ENCODE measurements at places on chromosomes 5 and 9.

DNA sequence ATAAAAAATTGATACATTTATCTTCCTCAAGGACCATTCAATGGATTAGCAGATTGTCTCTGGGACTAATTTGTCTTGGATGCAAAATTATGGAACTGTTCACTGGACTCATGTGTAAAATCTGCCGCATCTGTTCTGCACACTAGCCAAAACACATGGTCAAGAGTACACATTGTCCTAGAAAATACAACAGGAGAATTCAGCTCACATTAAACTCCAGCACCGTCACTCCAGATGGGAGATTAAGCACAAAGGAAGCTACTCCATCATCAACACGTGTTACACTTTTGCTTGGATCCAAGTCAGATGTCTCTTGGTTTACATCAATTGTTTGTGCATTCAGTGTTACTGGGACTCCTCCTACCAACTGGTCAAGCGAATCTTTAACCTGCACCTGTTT, 28.8 kb downstream of the C5 start:
- no peaks in the 10 kb centered on the region for H3K27me3 ChIP-seq
- no peak overlapping the region for H3K27ac ChIP-seq
- no peaks in the 10 kb centered on the region for H3K4me1 ChIP-seq
- no peaks in the 10 kb centered on the region for H3K36me3 ChIP-seq

GRCh38 chr9:113630386-113631136, 167.0 kb downstream of the RGS3 start:
- H3K4me3 ChIP-seq: no peak overlapping the region
- H3K27me3 ChIP-seq: no peaks in the 10 kb centered on the region
- no peaks in the 10 kb centered on the region for H3K36me3 ChIP-seq
- no peak overlapping the region for H3K27ac ChIP-seq

GRCh38 chr5:96563816-96564215, 98.4 kb upstream of the CAST start:
- no peaks in the 10 kb centered on the region for H3K36me3 ChIP-seq
- no peaks in the 10 kb centered on the region for H3K4me1 ChIP-seq
- no peak overlapping the region for H3K4me3 ChIP-seq

DNA sequence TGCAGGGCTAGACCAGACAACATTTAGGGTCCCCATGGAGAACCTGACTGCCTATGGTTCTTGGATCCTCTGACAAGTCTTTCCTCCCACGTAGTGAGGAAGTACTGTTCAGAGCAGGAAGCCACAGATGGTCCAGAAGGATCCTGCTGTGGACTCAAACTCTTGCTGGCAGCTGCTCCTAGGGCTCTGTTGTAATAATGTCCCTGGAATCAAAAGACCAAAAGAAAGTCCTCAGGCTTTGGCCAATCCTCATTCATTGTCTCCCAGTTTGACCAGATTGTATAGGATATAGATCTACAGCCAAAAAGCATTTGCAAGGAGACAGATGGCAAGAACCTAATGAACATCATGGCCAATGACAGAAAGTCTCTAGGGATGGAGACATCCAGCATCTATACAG, 53.9 kb downstream of the SEMA6A start:
- H3K27ac ChIP-seq: no peak overlapping the region
- DNase-seq: no peak
- no peak overlapping the region for H3K4me3 ChIP-seq
- no peaks in the 10 kb centered on the region for H3K36me3 ChIP-seq
- H3K27me3 ChIP-seq: no peaks in the 10 kb centered on the region

DNA sequence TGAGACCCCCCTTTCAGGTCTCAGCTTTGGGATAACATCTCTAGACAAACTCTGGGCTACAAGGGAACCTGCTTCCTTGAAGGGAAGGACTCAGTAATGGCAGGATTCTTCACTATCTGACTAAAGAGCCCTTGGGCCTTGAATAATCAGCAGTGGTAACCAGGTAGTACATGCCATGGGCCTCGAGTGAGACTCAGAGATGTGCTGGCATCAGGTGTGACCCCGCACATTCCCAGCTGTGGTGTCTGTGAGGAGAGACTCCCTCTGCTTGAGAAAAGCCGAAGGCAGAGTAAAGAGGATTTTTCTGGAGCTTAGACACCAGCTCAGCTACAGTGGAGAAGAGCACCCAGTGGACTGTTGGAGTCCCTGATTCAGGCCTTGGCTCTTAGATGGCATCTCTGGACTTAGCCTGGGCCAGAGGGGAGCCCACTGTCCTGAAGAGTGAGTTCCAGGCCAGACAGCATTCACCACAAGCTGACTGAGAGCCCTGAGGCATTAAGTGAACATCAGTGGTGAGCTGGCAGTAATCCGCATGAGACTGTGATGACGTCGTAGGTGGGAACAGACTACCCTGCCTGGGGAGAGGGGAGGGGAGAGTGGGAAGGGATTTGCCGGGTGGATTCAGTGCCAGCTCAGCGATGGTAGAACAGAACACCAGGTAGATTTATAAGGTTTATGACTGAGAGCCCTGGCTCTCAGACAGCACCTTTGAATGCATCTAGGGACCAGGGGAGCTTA, 5.3 kb upstream of the ZNF782 start:
- no peaks in the 10 kb centered on the region for H3K36me3 ChIP-seq
- H3K27me3 ChIP-seq: no peaks in the 10 kb centered on the region
- peaks cover 22% of the 10 kb centered on the region for H3K4me1 ChIP-seq
- H3K4me3 ChIP-seq: no peak overlapping the region
- H3K27ac ChIP-seq: peak overlapping the region; percentile 26
- DNase-seq: peak; percentile 62

DNA sequence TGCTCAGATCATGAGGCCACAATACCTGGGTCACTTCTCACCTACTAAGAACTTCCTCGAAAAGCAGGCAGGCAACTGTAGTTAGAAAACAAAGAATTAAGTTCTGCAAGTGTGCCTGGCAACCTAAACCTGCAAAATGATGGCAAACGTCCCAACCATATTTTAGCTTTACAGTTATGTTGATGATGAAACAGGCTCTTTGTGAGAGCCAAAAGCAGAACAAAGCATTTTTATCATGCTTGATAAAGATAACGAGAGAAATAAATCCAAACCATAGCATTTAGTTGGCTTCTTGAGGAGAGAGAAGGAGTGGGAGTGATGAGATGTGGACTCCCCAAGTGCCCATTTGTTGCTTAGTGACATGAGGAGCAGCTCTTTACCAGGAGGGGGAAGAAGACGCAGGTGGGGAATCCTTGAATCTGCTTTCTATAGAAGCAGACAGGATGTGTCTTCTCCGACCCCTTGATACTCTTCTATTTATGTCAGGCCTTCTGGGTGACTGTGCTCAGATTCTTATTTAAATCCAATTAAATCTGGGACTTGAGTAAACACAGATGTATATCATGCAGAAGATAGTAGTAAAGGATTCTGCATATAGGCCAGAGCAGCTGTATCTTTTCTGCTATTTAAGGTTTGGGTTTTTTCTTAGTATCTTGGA, 221.2 kb downstream of the TMEM167A start:
- peaks cover 4% of the 10 kb centered on the region for H3K4me1 ChIP-seq
- H3K36me3 ChIP-seq: no peaks in the 10 kb centered on the region
- DNase-seq: no peak
- no peak overlapping the region for H3K4me3 ChIP-seq
- no peak overlapping the region for H3K27ac ChIP-seq
- no peaks in the 10 kb centered on the region for H3K27me3 ChIP-seq

- H3K4me1 ChIP-seq: no peaks in the 10 kb centered on the region
- peak; percentile 59 for DNase-seq
- no peak overlapping the region for H3K27ac ChIP-seq
- no peaks in the 10 kb centered on the region for H3K36me3 ChIP-seq
- H3K27me3 ChIP-seq: no peaks in the 10 kb centered on the region
These were observed 422.6 kb downstream of the EFNA5 start for GRCh38 chr5:107248066-107248695.

- no peaks in the 10 kb centered on the region for H3K36me3 ChIP-seq
- no peaks in the 10 kb centered on the region for H3K4me1 ChIP-seq
- peak overlapping the region; percentile 97 for H3K27ac ChIP-seq
- peak overlapping the region; percentile 80 for H3K4me3 ChIP-seq
- peak; percentile 15 for DNase-seq
- no peaks in the 10 kb centered on the region for H3K27me3 ChIP-seq
These were observed 812 bp downstream of the CETN3 start for GRCh38 chr5:90408571-90409317.

GRCh38 chr9:92976431-92976830, 29.1 kb downstream of the FGD3 start:
- DNase-seq: no peak
- H3K27me3 ChIP-seq: no peaks in the 10 kb centered on the region
- H3K36me3 ChIP-seq: no peaks in the 10 kb centered on the region
- no peak overlapping the region for H3K27ac ChIP-seq
- H3K4me1 ChIP-seq: peaks cover 13% of the 10 kb centered on the region

GRCh38 chr9:135338546-135338945, 141.0 kb upstream of the PPP1R26 start:
- peaks cover 8% of the 10 kb centered on the region for H3K4me1 ChIP-seq
- no peak overlapping the region for H3K27ac ChIP-seq
- H3K27me3 ChIP-seq: peaks cover 16% of the 10 kb centered on the region
- no peaks in the 10 kb centered on the region for H3K36me3 ChIP-seq

DNA sequence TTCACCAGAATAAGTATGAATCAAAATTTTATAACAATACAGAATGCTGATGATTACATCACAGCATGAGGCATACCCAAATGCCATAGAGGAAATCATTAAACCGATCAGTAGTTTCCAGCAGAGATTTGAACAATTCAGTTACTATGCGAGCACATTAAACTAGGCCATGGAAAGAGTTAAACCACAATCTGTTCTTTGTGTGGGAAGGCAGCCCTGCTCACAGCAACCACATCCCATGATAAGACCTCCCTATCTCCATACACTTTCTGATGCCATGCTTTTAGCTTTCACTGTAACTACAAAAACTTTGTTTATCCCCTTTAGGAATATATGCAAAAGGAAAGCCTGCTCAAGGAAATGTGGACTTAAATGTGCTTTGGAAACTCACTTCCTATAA, 4.5 kb downstream of the NFIB start:
- H3K4me1 ChIP-seq: peaks cover 10% of the 10 kb centered on the region
- DNase-seq: no peak
- H3K36me3 ChIP-seq: no peaks in the 10 kb centered on the region
- H3K27ac ChIP-seq: no peak overlapping the region
- H3K4me3 ChIP-seq: no peak overlapping the region
- H3K27me3 ChIP-seq: peaks cover 6% of the 10 kb centered on the region

GRCh38 chr9:131567910-131568309, 22.6 kb downstream of the PRRT1B start:
- H3K27ac ChIP-seq: no peak overlapping the region
- H3K27me3 ChIP-seq: no peaks in the 10 kb centered on the region
- DNase-seq: no peak
- no peaks in the 10 kb centered on the region for H3K4me1 ChIP-seq
